Smooth muscle cell of the pulmonary artery (primary cell): ENCODE measurements at places on chromosomes 1 and 21. TPM values are rescaled to one million over a fixed set of nuclear protein-coding genes. Genes with fewer than 3 reads are reported as not detected.

CLDN19 gene
- total RNA-seq = not detected in 2 replicates

TTC24 gene
- not detected in 2 replicates for total RNA-seq

MAP1LC3C gene
- total RNA-seq = 0.13 TPM in 2 replicates

MMEL1 gene
- 0.39 TPM in 1 of 2 replicates, not detected in the other for total RNA-seq

TRIM33 gene
- 28.6 and 48.2 TPM in 2 replicates for total RNA-seq

OR11L1 gene
- total RNA-seq = not detected in 2 replicates

IFNAR1 gene
- 38.6 and 49.9 TPM in 2 replicates for total RNA-seq

DENND2C gene
- 2.0 and 3.0 TPM in 2 replicates for total RNA-seq

TESK2 gene
- total RNA-seq = 1.3 and 4.9 TPM in 2 replicates

HCRTR1 gene
- total RNA-seq = not detected in 2 replicates

C2CD2 gene
- 53.3 and 63.5 TPM in 2 replicates for total RNA-seq

PLA2G2D gene
- not detected in 2 replicates for total RNA-seq

OR2T35 gene
- not detected in 2 replicates for total RNA-seq

KCNJ10 gene
- total RNA-seq = not detected in 2 replicates

TRPM2 gene
- total RNA-seq = under 0.01 TPM in 1 of 2 replicates, not detected in the other

CFHR2 gene
- not detected in 2 replicates for total RNA-seq

MDM4 gene
- 31.0 and 33.9 TPM in 2 replicates for total RNA-seq

CD101 gene
- total RNA-seq = 0.36 and 0.59 TPM in 2 replicates

LRRC8C gene
- total RNA-seq = 8.6 and 9.4 TPM in 2 replicates

OR10K2 gene
- not detected in 2 replicates for total RNA-seq

SLC27A3 gene
- 10.3 and 14.6 TPM in 2 replicates for total RNA-seq

NBPF10 gene
- 2.8 and 4.7 TPM in 2 replicates for total RNA-seq

FCRLB gene
- total RNA-seq = 1.6 and 2.9 TPM in 2 replicates

SYT11 gene
- 82.2 and 88.3 TPM in 2 replicates for total RNA-seq

CTH gene
- 4.2 and 4.9 TPM in 2 replicates for total RNA-seq

ANXA9 gene
- 0.20 TPM in 1 of 2 replicates, not detected in the other for total RNA-seq

LTN1 gene
- total RNA-seq = 28.9 and 31.8 TPM in 2 replicates

COL18A1 gene
- 132 and 154 TPM in 2 replicates for total RNA-seq

OR6N1 gene
- total RNA-seq = not detected in 2 replicates

B3GALT6 gene
- total RNA-seq = 28.5 and 35.7 TPM in 2 replicates

LCE3D gene
- total RNA-seq = not detected in 2 replicates

ADAMTS1 gene
- total RNA-seq = 1,313 and 1,797 TPM in 2 replicates

MPL gene
- total RNA-seq = not detected in 2 replicates

CFAP107 gene
- not detected in 2 replicates for total RNA-seq

CD2 gene
- total RNA-seq = not detected in 2 replicates

GMEB1 gene
- total RNA-seq = 8.4 and 10.2 TPM in 2 replicates

CAMSAP2 gene
- 32.9 and 37.5 TPM in 2 replicates for total RNA-seq
